ENCODE measurements at places on chromosomes 13 and 19. TPM values are rescaled to one million over a fixed set of nuclear protein-coding genes. Genes with fewer than 3 reads are reported as not detected.

ZIK1 gene
- total RNA-seq: 5.3 TPM

SHISA7 gene
- total RNA-seq: not detected

- no peaks in the 10 kb centered on the region for H3K27me3 ChIP-seq
- no peaks in the 10 kb centered on the region for H3K4me1 ChIP-seq
- H3K4me3 ChIP-seq: no peak overlapping the region
- DNase-seq: no peak
Measured at GRCh38 chr13:68293631-68294030, 1063.5 kb upstream of the PCDH9 start.

CYP4F11 gene
- not detected for total RNA-seq

- no peaks in the 10 kb centered on the region for H3K4me1 ChIP-seq
- no peak overlapping the region for H3K4me3 ChIP-seq
- no peaks in the 10 kb centered on the region for H3K36me3 ChIP-seq
- DNase-seq: no peak
- H3K27ac ChIP-seq: no peak overlapping the region
Measured at GRCh38 chr13:54183166-54183565, 1154.6 kb downstream of the OLFM4 start.
